A549 (cell line): ENCODE measurements at places on chromosomes 7 and 10. TPM values are rescaled to one million over a fixed set of nuclear protein-coding genes. Genes with fewer than 3 reads are reported as not detected.

DNA sequence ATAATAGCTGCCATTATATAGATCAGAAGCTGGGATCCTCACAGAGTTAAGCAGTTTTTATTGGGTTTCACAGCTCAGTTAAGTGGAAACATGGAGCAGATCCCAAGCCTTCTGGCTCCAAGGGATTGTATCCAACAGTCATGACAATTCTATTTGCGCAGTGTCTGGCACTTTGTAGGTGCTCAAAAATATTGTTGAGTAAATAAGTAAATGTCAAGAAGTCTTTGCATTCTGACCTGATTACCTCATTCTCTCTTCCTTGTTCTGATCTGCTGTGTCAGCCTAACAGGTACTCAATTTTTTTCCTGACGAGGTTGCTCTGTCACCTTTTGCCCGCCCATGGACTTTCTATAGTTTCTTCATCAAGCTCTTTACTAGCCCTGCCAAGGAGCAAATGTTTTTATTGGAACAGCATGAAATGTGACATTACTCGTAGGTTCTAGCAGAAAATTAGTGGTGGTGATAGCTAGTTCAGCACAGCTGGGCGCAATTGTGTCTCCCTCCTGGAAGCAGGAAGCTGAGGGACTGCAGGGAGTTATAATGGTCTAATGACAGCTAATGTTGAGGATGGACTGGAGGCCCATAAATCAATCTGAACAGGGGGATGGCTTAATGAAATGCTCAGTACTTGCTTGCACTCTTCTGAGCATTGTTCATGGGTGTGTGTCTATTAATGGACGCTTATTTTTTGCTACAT is 680.2 kb downstream of the CCSER2 start:
- DNase-seq = peak; percentile 1

GRCh38 chr7:15279640-15280039 is 282.2 kb downstream of the AGMO start:
- no peak for DNase-seq

GRCh38 chr10:43598446-43598845 is 7.8 kb upstream of the ZNF485 start:
- DNase-seq = no peak

GRCh38 chr10:10385831-10386230 is 631.8 kb upstream of the CELF2 start:
- no peak for DNase-seq

GRCh38 chr7:118793582-118793981 is 569.1 kb downstream of the ANKRD7 start:
- DNase-seq = no peak

- DNase-seq = no peak
Measured at GRCh38 chr7:41922373-41922772, 219.5 kb upstream of the INHBA start.

DNA sequence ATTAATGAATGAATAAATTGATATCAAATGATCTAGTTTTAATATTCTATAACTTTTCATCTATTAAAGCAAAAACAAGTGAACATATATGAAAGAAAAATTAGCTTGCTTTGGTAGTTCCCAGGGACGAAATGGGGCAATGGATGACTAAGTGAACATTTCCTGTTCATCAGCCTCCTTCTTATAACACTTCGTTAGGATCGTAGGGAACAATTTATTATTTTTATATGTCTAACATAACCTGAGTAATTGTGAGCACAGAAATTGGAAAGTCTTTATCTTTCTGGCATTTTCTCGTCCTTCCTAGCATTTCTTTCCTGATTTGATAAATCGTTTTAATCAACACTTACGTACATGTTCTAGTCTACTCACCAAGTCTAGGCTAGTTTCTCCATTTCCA is 59.1 kb upstream of the PPP1R3C start:
- DNase-seq = no peak

DNA sequence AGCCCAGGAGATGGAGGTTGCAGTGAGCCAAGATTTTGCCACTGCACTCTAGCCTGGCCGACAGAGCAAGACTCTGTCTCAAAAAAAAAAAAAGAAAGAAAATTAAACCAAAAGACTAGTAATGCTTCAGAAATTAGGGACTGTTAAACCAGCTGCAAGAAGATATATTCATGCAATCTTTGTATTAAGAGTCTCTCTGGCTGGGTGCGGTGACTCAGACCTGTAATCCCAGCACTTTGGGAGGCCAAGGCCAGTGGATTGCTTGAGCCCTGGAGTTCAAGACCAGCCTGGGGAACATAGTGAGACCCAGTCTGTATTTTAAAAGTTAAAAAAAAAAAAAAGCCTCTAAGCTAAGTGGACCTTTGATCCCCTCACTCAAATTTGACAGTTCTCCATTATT is 2.5 kb upstream of the HNRNPF start:
- no peak for DNase-seq

- DNase-seq = no peak
Measured at GRCh38 chr7:121139427-121139826, 150.9 kb downstream of the CPED1 start.

DNA sequence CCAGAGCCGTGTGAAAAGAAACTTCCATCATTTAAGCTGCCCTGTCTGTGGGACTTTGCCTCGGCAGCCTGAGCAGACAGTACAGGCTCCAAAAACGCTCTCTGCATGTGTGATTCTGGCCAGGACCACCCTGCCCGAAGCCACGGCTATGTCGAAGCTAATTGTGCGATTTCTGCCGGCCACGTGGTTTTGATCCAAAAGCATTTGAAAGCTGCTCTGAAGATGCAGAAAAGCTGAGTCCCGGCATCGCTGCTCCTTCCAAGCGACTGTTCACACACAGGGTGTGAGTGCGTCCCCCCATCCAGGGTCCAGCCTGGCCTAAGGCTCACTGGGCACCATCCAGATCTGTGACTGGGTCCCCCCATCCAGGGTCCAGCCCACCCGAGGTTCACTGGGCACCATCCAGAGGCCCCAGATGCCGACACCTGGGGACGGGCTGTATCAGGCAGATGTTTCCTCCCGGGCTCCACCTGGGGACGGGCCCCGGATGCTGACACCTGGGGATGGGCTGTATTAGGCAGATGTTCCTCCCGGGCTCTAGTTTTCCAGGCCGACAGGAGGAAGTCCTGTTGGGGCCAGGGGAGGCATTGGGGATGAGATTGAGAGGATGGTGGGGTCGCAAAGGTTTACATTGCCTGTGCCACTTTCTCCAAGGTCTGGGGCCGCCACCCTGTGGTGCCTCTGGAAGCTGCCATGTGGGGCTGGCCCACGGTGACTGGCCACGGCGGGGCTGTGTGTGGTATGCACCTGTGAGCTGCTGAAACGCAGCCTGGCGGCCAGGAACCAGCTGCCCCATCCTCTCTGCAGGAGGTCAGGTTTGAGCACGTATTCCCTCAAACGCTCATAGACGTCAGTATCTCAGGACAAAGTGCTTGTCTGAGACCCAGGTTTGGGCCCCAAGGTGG is 527.4 kb downstream of the DNAJB6 start:
- DNase-seq = no peak

DNA sequence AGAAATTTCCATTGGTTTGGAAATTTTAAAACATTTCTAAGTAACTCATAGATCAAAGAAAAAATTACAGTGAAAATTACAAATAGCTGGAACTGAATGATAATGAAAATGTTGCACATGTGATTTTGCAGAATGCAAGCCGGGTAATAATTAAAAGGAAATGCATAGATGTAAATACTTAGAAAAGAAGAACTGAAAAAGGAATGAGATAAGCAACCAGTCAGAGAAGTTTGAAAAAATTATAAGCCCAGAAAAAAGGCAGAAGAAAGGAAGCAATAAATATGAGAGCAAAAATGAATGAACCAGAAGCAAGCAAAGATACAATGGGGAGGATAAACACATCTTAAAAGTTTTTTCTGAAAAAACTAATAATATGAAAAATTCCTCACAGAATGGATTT is 3.2 kb upstream of the TMEM273 start:
- DNase-seq = no peak

- no peak for DNase-seq
Measured at GRCh38 chr7:44114586-44115310, 8.6 kb downstream of the POLD2 start.

GRCh38 chr7:17663061-17663675 is 277.1 kb downstream of the SNX13 start:
- DNase-seq = peak; percentile 29

GRCh38 chr10:356452-356851 is 221.2 kb downstream of the ZMYND11 start:
- DNase-seq = no peak

DNA sequence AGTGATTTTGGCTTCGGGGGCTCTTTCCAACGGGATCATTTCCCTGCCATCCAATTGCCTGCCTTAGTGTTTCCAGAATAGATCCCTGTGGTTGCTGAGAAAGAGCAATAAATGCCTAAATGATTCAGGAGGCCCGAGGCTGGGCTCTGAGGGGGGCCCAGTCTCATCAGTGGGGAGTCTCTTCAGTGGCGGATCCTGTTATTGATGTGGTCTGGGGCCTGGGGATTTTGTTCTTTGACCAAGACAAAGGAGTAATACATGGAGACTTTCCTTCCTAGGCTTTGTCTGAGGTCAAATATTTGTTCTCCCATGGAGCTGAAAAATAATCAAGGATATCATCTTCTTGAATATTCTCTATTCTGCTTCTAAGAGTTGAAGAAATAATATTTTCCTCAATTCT is 40.8 kb downstream of the TAS2R41 start:
- no peak for DNase-seq

DNA sequence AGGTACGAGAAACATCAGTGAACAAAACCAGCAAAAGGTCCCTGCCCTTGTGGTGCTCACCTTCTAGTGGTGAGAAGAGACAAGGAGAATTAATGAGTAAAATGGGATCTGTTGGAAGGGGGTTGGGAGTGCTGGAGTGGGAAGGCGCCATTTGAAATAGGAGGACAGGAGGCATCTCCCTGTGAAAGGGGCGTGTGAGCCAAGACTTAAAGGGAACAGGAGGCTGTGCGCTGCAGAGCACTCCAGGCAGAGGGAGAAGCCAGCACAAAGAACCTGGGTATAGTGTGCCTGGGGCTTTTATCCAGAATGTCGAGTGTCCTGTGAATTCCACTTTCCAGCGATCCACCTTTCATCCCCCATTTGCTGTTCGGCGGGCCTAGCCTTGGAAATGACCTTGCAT is 497.9 kb upstream of the GALNT17 start:
- DNase-seq = no peak

DNA sequence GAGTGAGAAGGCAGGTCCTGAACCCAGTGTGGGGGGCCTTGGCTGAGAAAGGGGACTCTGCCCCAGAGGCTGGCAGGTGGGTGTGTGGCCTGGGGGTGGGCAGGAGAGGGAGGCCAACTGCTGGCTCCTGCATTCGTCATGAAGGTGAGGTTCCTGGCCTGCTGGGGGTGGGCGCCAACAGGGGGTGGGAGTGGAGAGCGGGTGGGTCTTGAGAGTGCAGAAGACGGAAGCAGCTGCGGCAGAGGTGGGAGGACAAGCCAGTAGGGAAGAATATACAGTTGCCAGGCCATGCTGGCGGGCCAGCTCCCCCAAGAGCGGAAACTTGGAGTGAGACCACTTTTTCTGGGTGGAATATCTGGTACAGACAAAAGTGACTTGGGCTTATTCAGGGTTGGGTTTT is 23.4 kb downstream of the GHRHR start:
- no peak for DNase-seq

- peak; percentile 83 for DNase-seq
Measured at GRCh38 chr10:43322769-43323168, 48.7 kb upstream of the FXYD4 start.

DNA sequence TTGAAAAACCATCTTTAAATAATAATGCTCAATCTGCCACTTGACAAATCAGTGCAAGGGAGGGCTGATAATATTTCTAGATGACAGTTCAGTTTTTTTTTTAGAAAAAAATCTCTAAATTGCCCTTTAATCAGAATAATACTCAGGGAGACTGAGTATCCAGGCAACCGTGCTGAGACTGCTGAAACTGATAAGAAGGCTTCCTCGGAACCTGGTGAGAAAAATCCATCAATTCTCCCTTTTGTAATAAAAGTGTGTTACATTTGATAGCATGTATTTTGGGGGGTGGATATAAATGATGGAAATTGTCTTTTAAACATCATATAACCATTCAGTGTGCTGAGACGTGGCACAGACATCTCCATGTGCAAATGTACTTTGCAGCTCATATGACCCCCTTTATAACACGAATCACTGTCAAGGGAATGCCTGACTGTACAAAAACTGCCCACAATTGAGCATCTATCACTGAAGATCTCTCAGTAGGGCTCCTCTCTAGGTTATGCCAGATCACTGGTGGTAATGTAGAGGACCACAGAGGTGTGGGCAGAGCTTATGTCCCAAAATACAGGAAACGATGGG is 491.1 kb upstream of the ADARB2 start:
- no peak for DNase-seq

- no peak for DNase-seq
Measured at GRCh38 chr7:6375348-6376101, 72.2 kb downstream of the DAGLB start.

DNA sequence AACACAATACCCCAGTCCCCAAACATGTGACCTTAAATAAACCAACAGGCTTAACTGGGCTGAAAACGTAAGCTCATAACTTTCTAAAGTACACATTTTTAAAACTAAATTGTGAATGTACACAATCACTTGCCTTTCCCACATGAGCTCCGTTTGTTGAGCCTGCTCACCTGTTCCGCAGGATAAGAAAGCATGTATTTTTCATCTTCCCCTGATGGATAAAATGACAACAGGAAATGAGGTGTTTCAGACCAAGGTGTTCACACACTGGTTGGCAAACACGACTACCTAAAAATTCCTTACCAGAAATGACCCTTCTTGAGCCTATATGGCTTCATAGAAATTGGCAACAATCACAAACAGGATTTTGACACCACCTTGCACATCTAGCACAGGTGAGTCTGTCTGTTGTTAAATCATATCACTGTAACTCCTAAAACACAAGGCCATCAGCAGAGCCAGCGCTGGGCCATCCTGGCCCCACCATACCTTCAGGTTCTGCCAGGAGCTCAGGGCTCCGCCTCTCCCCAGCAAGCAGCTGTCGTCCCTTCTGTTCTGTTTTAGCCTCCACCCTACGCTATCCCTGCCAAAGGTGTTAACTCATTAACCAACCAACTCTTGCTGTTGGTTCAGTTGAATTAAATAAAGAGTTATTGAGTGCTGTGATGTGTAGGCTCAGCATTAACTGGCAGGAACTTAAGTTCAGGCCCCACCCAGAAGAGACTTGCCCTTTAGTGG is 73.6 kb upstream of the RNF32 start:
- no peak for DNase-seq

- DNase-seq = peak; percentile 44
Measured at GRCh38 chr10:35336921-35337823, 863 bp downstream of the CCNY start.

The EMX2 gene
- not detected in 3 replicates for polyA plus RNA-seq

The GPC2 gene
- 1.9 to 3.0 TPM (median 2.9 TPM) in 3 replicates for polyA plus RNA-seq

The NUTM2E gene
- 0.22 to 0.37 TPM (median 0.29 TPM) in 3 replicates for polyA plus RNA-seq

The EFCAB10 gene
- 4.2 to 5.0 TPM (median 4.2 TPM) in 3 replicates for polyA plus RNA-seq

The AQP1 gene
- polyA plus RNA-seq = 0.49 to 0.55 TPM (median 0.50 TPM) in 3 replicates

The APBB1IP gene
- 6.6 to 9.2 TPM (median 7.5 TPM) in 3 replicates for polyA plus RNA-seq

The ELN gene
- 0.09 to 0.16 TPM (median 0.12 TPM) in 3 replicates for polyA plus RNA-seq

The CALCR gene
- 0.03 TPM in 1 of 3 replicates, not detected in the others for polyA plus RNA-seq

The HABP2 gene
- polyA plus RNA-seq = 0.10 to 0.17 TPM (median 0.13 TPM) in 3 replicates

The SLC39A12 gene
- not detected in 3 replicates for polyA plus RNA-seq
